Activated CD4-positive, CD25-positive, alpha-beta regulatory T cell (primary cell): ENCODE measurements at places on chromosomes 6 and 20.

- DNase-seq: no peak
Observed at GRCh38 chr6:21598674-21599023, 5.1 kb downstream of the SOX4 start.

- DNase-seq: no peak
Observed at GRCh38 chr20:62045118-62045517, 20.6 kb downstream of the TAF4 start.

- DNase-seq: no peak
Observed at GRCh38 chr6:166775180-166775922, 148.3 kb upstream of the RPS6KA2 start.

DNA sequence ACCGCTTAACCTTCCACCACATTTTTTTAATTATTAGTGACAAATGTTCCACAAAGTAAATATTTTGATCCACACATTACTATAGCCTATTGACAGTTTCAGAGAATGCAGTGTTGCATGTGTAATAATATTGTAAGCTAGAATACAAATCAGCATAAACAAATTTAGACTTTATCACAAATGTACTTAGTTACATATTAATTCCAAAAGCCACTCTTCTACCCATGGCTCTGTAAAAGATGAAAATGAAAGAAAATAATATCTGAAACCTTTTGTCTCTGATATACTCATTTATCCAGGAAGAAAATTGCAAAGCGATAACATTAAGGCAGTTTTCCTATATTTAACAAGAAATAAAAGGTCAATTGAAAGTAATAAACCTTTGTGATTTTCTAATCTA is 954.0 kb upstream of the MAN1A1 start:
- DNase-seq: no peak

DNA sequence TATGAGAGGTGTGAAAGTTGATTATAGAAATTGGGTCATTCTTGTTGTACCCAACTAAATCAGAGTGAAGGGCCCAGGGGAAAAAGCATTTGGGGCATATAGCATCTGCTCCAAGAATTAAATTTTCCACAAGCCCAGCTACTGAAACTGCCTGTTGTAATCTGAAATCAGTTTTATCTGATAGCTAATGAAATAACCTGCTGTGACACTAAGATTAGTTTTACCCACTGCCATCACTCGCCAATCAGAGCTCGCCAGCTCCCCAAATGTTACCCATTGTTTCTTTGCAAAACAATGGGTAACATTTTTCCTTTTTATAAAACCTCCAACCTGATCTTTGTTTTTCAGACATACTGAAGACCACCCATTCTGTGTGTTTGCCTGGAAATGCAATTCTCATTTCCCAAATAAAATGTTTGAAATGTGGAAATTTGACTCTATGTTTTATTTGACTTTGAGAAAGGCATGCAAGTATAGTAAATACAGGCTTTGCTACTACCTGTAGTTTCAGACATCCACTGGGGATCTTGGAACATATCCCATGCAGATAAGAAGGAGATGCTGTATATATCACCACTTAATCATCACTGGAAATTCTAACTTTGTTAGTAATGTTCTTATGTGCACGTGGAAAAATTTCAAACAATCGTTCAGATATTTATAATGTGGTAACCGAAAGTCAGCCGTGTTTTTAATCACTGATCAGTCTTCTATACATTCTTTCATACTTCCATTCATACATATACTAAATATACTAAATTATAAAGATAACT is 6.3 kb upstream of the AHI1 start:
- no peak for DNase-seq
